ENCODE measurements at places on chromosomes 1 and 21.

DNA sequence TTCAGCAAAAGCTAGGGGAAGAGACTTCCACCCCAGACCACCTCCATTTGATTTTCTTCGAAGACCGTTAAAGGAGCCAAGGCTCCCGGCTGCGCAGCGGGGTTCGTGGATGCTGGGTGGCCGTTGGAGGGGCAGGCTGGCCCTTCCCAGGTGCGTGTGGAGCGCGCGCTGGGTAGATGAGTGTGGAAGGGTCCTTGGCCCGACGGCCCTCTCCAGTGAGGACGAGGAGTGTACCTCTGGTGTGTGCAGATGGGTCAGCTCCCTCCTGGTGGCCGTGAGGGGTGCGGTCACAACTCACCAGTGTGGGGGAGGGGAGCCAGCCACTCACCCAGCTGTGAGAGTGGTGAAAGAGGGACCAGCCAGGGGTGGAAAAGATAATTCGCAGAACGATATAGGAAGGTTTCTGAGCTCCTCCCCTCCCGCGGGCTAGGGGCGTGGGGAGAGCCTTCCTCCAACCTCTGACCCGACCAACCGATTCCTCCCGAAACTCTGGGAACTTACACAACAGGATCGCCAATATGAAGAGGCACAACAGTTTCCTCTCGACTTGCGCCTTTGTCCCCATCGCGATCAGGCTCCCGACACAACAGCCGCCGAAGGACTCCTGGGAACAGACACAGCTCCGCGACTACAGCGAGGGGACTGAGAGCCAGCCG lies at the start of gene F11R:
F11R (minus strand) TSS at position 644 of the 656 bp plus-strand sequence; CDS start at position 565, 79 bp downstream.
- no peak for DNase-seq

DNA sequence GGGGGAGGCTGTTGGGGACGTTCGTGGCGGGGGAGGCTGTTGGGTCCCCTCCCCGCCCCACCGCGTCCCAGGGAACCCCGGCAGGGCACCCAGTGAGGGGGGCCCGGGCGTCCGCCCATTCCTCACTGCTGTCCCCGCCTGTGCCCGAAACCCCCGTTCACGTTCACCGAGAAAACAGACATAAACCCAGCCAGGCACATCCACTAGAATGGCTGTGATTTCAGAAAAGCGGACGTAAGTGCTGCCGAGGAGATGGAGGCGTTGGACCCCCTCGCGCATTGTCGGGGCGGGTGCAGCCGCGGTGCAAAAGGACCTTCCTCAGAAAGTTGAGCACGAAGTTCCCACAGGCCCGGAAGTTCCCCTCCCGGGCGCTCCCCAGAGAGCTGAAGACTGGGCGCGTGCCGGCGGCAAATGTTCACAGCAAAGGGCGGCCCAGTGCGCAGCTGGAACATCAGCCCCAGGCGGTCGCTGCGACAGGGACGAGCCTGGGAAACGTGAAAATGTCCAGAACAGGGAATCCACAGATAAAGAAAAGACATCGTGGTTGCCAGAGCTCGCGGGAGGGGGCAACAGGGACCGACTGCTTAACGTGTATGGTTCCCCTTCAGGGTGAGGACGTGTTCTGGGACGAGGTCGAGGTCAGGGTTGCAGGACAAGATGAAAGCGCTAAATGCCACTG lies 18.5 kb upstream of the SAMD11 start:
- no peak for DNase-seq

GRCh38 chr1:38064197-38064903 lies 17.8 kb upstream of the POU3F1 start:
- no peak for DNase-seq

DNA sequence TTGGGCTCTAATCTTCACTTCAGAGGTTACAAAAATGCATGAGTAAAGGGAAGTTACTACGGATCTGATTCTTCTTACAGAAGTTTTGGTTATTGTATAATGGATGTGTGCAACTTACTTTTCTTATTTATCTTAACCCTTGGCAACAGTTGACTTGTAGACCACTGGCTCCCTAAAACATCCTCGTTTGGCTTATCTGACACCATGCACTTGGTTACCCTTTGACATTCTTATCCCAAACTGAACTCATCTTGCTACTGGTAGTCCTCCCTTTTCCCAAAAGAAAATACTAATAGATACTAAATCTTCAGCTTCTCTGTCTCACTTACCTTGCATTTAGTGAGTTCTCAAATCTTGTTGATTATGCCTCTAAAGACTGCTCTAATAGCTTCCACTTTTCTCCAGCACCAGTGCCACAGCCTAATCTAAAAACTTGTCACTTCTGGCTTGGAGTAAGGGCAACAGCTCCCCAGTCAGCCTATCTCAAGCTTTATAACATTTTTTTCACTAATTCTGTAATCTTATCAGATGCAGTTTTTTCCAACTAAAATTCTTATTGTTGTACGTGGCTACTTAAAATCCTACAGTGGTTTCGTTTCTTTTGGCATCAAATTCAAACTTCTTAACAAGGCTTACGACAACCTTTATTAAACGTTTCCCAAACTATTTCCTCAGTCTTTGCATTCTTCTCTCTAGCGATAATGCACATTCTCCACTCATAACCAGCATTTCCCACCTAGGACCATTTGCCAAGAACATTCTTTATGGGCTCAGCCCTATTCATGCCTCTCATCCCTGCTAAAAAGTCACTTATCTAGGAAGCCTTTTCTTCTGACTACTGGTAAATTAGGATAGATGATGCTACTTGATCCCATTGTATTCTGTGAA lies 204.2 kb downstream of the KCNT2 start:
- no peak for DNase-seq

GRCh38 chr1:178126741-178127185 lies 32.9 kb downstream of the RASAL2 start:
- no peak for DNase-seq

DNA sequence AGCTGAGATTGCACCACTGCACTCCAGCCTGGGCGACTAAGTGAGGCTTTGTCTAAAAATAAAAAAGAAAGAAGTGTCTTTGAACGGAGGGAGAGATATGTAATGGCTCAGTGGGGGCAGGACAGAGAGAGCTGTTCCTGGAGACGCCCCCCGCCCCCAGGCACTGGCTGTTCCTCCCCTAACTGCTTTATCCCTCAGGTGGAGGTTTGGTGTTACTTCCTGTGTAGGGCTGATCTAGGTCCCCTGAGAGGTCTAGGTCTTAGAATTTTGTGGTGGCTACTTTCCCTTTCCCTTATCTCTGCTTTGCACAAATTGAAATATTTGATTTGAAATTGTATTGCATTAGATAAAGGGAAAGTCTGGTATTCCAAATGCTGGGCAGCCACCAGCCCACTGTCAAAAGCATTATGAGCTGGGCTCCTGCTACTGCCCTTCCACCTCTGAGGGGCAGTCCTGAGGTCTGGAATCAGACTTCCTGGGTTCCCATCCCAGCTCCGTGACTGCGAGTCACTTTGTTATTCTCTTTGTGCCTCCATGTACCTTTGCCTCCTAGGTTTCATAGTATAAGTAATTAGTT lies 134.8 kb upstream of the KIF26B start:
- no peak for DNase-seq

GRCh38 chr1:43992232-43992995 lies 1.0 kb downstream of the CCDC24 start:
- DNase-seq: no peak

GRCh38 chr1:154590756-154591155 lies 17.2 kb downstream of the ADAR start:
- no peak for DNase-seq

DNA sequence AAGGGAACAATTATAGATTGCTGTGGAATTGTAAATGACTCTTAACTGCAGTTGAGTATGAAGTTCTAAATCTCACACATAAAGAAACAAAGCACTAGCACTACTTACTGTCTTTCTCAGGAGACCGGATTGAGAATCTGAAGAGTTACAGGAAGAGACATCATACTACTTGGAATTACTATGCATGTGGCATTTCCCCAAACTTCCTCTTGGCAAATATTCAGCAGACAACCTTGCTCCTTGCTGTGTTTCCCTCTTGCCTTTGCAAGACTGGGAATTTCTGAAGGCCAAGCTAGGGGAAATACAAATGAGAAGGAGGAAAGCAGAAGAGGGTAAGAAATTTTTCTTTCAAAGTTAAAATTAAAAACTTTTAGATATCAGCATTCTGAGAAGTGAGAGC lies 173.6 kb upstream of the KCTD3 start:
- DNase-seq: no peak

DNA sequence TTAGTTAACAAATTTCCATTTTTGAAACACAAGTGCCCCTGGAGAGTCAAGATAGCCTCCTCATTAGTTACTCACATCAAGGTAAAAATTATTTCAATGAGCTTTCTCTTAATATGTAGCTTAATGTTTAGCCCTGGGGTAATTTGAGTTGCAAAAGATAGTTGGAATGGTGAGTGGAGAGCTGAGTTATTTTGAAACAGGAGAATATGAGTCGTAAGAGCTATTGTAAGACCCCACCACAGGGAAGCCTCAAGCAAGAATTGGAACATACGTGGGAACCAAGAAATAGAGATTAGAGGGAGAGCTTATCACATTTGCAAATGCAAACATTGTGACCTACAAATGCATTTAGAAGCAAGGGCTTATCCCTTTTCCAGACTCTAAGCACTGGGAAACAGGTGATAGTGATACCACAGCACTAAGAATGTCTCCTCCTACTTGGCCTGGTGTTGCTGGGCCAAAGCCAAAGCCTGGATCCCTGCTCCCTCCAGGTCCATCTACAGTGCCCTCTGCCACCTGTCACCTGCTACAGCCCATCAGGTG lies 635.1 kb downstream of the PTPRC start:
- DNase-seq: no peak

DNA sequence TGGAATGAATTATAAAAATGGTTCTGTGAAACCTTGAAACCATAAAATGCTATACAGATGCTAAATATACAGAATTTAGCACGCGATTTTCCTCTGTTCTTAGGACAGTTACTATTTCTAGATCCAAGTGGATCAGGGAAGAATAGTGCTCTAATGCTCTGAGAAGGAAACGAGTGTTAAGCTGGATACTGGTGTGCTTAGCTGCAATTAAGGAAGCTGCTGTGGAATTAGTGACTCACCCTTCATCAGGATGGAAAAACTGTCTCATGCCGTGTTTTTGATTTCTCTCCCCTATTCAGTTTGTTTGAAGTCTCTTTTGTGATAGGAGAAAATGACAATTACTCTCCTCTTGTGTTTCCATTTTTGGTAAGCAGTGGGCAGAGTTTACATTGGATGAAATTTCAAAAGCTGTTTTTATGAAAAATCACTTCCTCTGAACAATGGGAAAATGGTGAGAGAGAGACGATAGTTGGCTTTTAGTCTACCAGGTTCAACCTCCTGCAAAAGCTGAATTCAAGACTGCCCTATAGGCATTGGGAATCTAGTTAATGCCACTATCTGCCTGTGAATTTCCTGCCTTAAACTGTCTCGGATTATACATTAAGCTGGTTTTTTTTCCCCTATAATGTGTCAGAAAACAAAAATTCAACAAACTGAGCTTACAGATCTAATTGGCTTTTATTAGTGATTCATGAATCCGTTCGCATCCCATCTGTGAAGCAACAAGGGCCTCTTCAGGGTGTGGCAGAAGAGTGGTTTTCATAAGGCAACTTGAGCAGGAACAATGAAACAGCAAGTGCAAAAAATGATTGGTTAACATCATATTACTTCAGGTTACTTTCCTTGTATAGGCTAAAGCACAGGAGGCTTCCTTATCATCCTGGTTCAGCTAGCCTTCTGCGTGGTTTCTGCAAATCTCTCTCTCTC lies 179.8 kb downstream of the ST6GALNAC3 start:
- peak; percentile 59 for DNase-seq

DNA sequence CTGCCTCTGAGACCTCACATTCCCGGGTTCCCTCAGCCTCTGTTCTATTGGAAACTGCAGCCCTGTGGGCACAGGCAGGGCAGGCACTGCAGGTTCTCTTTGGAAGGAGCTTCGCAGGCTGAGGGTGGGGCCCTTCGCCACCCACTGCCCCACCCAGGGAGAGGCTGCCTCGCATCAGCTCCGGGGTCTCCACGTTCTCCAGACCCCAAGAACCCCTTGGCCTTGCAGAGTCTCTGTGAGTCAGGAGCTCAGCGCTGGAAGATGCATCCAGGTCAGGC lies 8.6 kb upstream of the C1orf159 start:
- DNase-seq: no peak

- no peak for DNase-seq
These were observed 76.6 kb downstream of the HSPA13 start for GRCh38 chr21:14306126-14306907.

GRCh38 chr1:68229650-68230483 lies 2.5 kb downstream of the WLS start:
- no peak for DNase-seq

DNA sequence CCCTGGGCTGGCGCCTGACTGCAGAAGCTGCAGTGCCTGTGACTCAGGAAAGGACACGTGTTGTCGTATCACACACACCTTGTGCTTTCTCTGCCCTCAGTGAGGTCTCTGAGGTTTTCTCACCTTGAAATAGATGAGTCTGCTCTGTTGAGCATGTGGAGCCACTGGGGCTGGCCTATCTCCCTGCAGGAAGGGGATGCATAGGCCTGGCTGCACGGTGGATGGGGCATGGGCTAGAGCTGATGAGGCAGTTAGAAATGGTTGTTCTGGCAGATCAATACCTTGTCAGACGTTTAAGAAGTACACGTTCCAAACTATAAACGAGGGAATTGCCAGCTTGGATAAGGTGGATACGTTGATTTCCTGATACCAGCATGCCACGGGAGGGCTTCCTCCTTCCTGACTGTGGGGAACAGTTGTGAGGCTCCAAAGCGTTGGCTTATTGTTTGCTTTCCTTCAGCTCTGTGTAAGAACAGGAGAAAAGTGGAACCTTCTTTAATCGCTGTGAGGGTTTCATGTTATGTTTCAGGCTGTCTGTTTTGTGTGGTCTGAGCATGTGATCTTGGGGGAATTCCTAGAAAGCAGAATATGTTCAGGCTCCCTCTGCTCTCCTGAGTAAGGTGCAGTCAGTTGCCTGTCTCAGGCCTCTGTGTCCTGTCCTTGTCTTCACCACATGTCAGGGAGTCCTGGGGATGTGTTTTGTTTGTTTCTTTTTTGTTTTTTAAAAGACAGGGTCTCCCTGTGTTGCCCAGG lies 44.8 kb downstream of the PCNT start:
- DNase-seq: no peak

- no peak for DNase-seq
These were observed 51.1 kb upstream of the IL12RB2 start for GRCh38 chr1:67256291-67257172.

GRCh38 chr1:235986869-235987268 lies 78.0 kb downstream of the NID1 start:
- DNase-seq: no peak

DNA sequence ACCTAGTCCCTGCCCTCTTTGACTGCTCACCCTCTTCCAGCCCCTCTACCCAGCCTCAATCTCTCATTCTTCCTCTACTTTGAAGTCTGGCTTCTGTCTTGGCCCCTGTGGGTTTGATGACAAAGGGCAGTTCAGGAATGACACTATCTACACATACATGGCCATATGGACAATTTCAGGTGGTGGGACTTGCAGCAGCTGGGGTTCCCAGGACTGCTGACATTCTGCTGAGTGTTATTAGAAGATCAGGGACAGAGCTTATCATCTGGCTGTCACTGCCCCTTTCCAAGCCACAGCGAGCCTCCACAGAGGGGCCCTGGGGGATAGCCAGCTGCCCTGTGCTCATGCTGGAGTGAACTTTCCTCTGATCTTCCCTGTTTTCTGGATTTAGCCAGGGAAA lies 97.4 kb upstream of the IPO9 start:
- no peak for DNase-seq

GRCh38 chr21:41366522-41367151 lies 4.8 kb downstream of the MX2 start:
- no peak for DNase-seq
